ENCODE measurements at places on chromosomes 13 and 19.

DNA sequence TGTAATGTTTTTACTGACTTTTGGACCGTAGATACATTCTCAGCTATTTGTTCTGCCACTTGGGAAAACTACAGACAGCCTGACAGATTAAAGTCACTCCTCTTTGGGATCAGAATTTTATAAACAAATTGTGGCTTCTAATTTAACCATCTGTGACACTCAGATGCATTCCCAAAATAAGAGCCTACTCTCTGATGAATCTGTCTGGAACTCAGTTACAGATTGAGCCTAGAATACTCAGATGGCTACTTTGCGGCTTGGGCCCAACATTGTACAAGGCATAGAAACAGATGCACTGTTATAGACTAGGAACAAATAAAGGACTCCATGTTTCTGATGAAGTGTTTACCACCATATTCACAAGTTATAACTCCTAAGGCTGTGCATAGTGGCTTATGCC lies 291.0 kb upstream of the SLITRK6 start:
- DNase-seq: no peak

GRCh38 chr13:42354241-42355091 lies 82.5 kb downstream of the AKAP11 start:
- peak; percentile 79 for DNase-seq

DNA sequence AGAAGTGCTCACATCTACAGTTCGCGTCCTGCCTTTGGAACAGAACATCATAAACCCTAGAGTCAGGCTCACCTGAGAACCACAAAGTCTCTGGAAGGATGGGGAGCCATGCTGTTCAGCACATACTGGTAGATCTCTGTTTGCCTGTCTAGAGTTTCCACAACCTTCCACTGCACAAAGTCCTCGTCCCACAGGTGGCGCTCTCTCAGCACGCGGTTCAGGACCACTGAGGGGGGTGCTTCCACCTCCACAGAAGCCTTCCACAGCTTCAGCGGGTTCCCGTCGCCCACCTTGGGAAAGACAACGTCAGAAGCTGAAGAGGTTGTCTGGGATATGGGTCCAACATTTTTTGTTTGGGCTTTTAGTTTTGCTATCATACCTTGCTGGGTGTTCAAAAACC lies 93.6 kb downstream of the KL start:
- no peak for DNase-seq

DNA sequence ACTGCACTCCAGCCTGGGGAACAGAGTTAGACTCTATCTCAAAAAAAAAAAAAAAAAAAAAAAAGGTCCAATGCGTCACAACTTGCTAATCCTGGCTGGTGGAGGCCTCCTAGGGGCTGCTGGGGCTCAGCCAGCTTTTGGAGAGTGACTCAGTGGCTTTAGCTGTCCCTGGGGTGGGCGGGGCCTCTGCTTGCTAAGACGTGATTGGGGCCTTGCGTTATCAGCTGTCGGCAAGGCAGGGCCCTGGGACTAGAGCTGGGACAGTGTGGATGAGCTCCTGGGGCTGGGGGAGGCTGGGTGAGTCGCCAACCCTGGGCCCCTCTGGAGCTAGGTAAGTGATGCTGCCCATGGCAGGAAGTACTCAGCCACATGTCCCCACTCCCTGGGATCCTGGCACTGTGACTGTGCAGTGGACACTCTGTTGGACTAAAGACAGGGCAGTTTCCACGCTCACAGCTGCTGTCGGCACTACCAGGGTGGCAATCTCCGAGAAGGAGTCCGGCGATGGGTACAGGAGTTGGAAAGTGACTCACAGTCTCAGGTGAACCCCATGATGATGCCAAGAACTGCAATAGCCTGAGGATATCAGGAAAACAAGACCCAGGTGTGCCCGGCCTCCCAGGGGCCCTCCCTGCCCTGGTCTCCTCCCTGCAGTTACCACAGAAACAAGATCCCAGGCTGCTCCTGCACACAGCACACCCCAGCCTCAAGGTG lies 32.2 kb downstream of the F2RL3 start:
- DNase-seq: peak; percentile 90

GRCh38 chr13:59494151-59494550 lies 669.6 kb downstream of the DIAPH3 start:
- DNase-seq: no peak

GRCh38 chr19:54191011-54191810 lies at the start of gene TSEN34:
TSS of gene TSEN34 (plus strand) at chr19:54191308. CDS start at chr19:54191365, 57 bp downstream.
- peak; percentile 46 for DNase-seq

DNA sequence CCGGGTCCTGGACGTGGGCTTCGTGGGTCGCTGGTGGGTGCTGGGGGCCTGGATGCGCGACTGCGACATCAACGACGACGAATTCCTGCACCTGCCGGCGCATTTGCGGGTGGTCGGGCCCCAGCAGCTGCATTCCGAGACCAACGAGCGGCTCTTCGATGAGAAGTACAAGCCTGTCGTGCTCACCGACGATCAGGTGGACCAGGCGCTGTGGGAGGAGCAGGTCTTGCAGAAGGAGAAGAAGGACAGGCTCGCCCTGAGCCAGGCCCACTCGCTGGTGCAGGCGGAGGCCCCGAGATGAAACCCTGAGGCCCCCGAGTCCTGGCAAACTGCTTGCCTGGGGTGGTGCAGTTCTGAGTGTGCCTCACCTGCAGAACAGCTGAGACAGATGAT lies 787 bp downstream of the TIMM29 start:
- no peak for DNase-seq

GRCh38 chr19:1956868-1957492 lies 16.0 kb downstream of the CSNK1G2 start:
- DNase-seq: no peak

GRCh38 chr13:99273128-99273527 lies 14.9 kb upstream of the GPR18 start:
- DNase-seq: no peak

DNA sequence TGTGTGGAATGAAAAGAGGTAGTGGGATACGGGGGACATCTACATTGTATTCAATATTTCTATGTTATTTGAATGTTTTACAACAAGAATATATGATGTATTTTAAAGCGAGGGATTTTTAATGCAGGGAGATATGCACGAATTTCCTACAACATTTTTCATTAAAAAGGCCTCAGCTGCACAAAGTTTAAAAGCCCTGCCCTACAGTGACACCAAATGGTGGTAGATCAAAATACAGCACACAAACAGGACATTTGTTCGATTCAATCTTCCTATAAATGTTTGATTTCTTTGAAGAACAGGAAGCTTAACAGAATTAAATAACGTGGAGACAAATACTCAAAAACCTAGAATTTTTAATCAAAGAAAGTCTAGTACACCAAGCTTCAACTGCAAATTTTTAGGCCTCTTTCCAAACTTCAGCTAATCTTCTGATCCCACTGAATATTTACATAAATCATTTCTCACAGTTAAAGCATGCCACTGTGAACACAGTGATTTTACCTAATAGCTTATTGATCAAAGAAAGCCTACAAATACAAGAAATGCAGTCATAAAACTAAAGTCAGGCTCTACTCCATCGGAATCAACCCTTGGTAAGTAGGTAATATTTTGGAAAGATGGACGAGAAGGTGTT lies 257.2 kb downstream of the DIAPH3 start:
- peak; percentile 76 for DNase-seq

DNA sequence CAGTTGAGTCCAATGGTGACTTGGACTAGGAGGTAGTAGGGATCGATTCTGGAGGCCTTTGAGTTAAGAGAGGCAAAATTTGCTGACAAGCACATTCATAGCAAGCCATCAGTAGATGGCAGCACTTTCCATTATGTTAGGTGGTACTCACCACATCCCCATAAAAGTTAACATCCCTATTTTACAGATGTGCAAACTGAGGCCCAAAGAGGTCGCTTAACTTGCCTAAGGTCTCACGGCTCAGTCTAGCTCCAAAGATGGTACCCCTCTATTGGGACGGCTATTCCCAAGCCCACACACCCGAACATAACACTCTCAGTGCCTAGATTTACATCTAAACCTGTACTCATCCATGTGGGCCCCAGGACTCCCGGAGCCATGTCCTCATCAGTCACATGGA lies 21.5 kb upstream of the FOSB start:
- peak; percentile 60 for DNase-seq

- DNase-seq: no peak
Measured at GRCh38 chr19:48511321-48511731, 309 bp downstream of the LMTK3 start.

DNA sequence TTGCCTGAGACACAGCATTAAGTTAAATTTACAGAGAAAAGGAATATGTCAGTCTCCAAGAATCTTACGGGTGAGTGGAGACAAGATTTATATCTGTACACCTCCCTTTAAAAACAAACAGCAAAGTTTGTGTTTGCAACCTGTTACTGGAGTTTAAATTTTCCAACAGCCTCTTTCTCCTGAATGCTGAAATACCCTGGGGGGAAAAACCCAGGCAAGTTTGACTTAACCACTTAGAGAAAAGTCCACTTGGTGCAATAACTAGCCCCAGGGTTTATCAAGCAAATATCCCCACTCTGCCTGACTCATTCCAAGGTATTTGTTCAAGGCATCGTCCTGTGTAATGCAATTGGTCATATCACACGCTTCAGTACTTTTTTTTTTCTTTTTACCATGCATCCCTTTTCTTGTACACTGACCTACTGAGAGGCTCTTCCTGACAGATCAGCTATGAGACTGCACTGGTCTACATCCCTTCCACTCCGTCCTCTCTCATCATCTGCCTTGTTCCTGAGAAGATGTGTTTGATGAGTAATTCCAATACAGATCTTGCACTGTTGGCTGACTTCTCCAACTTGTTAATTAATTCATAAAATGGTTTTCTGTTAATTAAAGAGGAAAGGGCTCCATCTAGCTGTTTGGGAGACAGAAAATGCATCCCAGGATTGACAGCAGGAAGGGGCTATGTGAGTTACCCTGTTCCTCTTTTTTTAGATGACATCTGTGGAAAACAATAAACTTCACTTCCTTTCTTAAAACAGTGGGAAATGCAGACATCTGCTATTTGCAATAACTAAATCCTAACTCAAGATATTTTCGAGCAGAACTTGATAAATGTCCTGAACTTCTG lies 212.5 kb upstream of the IRS2 start:
- peak; percentile 63 for DNase-seq

DNA sequence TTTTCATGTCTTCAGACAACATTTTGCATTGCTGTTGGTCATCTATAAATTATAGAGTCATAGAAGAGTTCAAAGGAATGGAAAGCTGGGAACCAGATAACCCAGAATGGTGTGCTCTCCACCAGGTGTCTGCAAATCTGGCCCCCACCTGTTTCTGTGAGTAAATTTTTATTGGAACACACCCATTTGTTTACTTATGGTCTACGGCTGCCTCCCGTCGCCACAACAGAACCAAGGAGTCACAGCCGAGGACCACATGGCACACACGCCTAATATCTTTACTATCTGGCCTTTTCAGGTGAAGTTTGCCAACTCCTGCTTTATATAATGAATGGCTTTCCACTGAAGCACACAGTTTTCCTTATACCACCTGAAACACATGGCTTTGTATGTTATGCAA lies 58.2 kb downstream of the EFNB2 start:
- no peak for DNase-seq

GRCh38 chr13:72295153-72295552 lies 428.1 kb upstream of the DACH1 start:
- peak; percentile 32 for DNase-seq

GRCh38 chr19:45578861-45579260 lies 5.7 kb downstream of the OPA3 start:
- no peak for DNase-seq

DNA sequence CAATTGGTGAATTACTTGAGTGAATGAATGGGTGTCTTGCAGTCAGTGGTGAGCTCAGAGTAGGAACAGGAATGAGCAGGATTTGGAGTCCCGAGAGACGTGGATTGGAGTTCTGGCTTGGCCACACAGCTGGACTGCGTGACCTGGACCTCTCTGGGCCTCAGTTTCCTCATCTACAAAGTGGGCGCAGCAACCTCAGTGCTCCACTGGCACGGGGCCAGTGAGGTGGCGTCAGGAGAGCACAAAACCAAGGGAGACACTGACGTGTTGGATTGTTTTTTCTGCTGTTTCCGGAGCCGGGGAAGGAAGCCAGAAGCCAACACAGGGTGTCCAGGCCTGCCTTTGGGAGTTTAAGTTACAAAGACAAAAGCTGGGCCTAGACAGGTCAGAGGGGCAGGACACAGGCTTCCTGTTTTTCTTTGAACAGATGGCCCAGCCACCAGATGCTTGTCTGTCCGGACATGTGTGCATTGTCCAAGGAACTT lies 6.5 kb upstream of the DOCK6 start:
- peak; percentile 79 for DNase-seq

DNA sequence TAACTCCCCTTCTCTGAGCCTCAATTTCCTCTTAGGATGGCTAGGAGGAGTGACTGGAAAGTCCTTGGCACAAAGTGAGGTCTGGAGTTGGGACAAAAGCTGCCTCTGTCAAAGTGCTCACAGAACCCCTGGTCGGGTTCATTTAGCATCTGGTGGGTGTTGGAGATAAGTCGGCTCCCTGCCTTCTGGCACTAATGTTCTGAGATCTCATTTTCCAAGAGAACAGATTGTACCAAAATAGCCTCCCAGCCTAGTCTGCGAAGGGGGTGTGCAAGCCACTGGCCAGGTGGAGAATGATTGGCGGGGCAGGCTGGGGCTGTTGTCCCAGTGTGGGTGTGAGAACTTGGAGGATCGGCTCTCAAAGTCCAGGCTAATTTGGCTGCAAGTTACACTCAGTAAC lies 20.7 kb upstream of the NWD1 start:
- DNase-seq: no peak

DNA sequence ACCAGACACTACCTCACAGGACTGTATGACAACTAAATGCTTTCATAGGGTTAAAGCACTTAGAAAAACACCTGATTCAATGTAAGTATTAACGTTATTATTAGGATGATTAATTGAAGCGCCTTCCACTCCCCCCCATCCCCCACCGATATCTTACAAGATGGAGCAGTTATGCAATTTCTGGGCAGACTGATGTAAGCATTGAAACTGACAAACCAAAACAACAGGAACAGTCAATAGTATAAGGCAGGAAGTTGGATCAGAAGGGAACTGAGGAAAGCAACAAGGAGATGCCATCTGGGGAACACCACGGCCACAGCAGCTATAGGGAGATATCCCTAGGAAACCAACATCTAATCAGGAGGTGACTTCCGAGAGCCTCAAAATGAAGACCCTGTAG lies 3.8 kb downstream of the LCP1 start:
- DNase-seq: no peak

- DNase-seq: no peak
Measured at GRCh38 chr19:16435999-16436650, 35.6 kb downstream of the EPS15L1 start.
